ENCODE measurements at places on chromosomes 7 and 10.

DNA sequence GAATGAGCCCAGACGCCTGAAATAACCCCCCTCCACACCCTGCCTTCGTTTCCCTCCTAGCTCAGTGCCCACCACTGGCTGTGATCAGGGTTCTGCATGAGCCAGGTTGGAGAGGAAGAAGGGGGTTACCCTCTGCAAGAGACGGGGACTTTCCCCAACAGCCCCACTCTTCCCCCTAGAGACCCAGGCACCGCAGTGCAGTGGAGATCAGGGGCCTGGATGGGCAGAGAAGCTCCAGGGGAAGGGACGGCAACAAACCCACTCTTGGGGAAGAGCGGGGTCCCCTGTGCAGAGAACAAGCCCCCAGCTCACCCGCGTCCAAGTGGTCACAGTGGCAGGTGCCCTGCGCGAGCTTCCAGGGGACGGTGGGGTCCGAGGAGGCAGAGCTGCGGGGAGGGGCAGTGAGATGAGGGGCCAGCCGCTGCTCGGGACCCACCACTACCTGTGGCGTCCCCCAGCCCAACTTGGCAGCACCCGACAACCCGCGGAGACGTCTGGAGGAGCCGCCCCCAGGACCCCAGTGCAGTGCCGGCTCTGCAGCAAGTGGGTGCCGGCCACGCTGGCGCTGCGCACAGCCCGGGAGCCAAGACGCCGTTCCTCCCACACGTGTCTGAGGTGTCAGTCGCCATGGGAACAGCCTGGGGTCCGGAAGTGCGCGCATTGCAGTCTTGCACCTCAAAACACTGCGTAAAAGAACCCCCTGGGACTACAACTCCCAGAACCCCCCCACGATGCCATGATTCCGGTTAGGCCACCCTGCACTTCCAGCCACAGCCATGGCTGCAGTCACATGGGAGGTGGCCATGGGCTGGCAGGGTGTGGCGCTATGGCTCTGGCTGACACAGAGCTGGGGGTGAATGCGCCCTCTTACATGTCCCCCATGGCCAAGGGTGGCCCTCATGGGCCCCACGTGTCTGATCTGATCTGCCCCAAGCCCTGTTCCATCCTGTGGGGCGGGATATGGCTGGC, 45.8 kb upstream of the WIPI2 start:
- DNase-seq = peak; percentile 21

DNA sequence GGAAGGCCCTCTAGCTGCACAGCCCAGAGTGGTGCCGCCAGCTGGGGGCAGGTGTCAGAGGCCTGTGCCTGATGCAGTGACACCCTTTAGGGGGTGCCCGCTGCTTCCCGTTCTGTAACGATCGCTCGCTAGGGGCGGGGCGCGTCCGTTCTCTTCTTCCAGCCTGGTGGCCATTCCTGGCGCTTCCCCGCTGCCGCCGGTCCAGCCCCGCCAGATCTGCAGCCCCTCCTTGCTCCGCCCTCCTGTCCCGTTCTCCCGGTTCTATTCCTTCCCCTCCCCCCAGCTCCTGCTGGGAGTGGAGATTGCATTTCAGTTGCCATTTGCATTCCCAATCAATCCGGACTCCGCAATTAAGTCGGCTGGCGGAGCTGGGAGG, 39.2 kb downstream of the AGAP3 start:
- no peak for DNase-seq

DNA sequence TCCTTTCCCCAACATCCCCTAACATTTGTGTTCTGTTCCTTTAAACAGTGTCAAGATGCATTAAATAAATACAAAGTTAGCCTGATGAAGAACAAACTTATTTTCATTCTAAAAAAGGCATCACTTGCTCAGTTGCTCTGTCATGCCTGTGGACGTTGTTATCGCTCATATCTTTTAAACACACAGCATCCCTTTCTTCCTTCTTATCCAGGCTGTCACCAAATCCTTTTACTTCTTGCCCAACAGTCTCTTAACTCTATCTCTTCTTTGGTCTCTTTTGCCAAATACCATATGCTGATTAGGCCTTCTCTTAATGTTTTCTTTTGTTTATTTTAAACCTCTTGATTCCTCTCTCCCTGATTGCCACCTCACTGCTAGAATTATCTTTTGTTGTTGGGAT, 43.9 kb downstream of the DKK1 start:
- no peak for DNase-seq

GRCh38 chr7:85237721-85238120, 50.9 kb upstream of the SEMA3D start:
- DNase-seq = no peak

- DNase-seq = no peak
Measured at GRCh38 chr10:15378569-15378968, 7.5 kb upstream of the FAM171A1 start.

GRCh38 chr7:36692456-36692855, 31.8 kb downstream of the AOAH start:
- DNase-seq = no peak

DNA sequence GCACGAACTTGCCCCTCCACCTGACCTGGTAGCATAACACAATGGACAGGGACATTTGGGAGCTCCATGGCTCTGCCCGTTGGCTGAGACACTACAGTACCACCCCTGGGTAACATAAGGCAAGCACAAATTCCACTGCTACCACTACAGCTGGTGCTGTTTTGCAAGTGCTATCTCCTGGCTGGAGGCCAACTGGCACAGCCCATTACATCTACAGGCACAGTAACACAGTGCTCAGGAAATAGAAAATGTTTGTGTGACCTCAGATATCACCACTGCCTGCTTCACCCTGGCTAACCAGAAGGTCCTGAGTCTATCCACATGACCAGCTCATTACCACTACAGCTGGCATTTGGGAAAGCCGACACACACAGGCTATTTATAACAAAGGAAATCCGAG, 631.1 kb upstream of the MBL2 start:
- no peak for DNase-seq

DNA sequence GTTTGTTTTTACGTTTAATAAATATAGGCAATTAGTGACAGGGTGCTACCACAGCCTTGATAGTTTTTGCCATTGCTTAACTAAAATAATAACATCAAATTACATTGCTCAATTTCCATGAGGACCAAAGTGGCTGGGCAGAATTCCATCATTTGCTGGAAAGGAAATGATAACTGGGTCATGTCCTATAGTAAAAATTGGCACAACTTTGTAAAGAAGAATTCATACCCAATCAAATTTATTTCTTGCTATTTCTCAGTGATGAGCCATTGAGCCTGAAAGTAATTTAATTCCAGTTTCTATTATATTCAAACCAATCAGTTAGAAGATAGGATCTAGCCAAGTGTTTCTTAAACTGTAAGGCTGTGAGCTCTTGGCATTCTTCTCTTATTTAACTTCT, 102.2 kb upstream of the CTTNBP2 start:
- DNase-seq = no peak

DNA sequence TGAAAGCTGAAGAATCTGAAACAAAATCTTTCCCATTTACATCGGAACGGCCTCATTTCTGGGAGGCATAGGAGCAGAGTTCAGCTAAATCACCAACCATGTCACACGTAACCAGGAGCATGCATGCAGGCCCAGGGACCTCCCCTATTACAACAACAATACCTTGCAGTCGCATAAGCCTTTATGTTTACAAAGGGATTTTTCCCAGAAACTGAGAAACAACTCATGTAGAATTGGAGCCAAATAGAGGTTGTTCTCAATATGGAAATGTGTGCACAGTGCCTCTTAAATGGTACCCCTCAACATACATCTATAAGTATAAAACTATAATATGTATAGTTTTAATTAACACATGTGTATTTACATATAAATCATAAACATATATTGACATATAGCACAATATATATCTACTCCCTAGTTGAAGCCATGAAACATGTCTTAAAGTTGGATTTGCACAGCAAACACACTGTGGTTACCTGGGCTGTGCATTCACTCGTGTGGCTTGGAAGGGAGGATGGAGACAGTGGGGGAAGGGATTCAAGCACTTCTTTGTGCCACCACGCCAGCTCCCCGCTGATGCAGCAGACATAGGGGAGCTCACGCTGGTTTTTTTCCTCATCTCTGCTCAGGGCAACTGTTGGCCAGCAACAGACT, 35.0 kb upstream of the DGKI start:
- DNase-seq = no peak

DNA sequence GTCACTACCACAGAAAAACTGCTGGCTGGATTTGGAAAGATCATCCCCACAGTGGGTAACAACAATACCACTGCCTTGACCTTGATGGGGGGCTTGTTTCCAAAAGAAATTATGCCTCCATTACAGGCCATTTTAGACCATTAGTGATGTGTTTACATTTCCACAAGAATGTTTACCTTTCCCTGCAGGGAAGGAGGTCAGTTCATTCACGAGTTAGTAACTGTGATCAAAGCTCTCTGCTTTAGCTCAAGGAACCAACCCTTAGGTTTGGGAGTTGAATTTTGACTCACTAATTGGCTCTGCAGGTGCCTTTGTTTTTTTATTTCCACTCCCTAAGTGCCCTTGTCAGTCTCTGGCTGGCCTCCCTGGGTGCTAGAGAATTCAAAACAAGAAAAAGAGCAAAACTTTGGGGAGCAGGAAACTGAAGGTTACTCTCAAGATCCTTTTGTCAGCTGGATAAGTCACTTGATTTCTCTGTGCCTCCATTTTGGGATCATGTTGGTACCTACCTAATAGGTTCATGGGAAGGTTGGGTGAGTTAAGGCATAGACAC, 41.1 kb upstream of the NUPR2 start:
- DNase-seq = no peak

DNA sequence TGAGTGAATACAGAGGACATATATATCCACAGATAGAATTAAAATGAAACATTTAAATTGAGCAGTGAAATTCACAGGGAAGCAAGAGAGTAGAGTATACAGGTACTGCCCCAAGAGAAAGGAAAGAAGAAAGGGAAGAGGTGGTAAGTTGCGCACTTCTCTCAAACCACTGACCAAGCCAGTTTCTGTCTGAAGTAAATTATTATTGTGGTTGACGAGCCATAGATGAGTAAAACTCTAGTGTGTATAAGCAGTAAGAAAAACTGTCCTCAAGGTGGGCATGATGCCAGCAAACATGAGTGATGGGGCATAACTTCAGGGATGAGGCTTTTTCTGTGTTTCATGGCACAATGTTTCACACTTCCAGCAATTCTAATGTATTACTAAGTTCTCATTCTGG, 4.4 kb upstream of the BET1 start:
- no peak for DNase-seq

- no peak for DNase-seq
Measured at GRCh38 chr10:125708971-125709503, 10.5 kb upstream of the EDRF1 start.

DNA sequence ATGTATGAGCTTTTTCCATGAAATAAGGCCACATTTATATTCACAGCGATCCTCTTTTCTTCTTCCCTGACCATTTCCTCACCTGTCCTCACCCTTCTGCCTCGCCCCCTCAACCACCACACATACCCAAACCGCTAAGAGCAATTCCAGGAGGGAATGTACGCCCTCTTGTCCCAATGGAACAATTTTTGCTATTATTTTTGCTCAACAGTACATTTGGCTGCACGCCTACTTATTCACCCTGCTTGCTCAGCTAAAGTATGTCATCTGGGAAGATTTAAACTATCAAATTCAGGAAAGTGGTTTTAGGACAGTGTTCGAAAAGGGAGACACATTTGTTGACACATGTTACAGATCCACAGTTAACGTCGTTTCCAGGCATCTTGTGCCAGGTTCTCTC, 252.7 kb downstream of the NEBL start:
- DNase-seq = no peak

DNA sequence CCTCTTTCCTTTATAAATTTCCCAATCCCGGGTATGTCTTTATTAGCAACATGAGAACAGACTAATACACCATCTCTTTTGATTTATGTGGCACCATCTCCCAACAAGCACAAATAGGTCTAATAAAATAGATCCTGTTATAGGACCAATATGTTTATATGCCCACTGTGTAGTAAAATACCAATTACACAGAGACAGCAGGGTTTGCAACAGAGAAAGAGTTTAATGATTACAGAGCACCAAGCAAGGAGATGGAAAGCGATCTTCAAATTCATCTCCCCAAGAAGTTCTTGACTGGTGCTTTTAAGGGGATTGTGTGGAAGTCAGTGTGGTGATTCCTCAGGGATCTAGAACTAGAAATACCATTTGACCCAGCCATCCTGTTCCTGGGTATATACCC, 33.5 kb upstream of the TECTB start:
- no peak for DNase-seq

DNA sequence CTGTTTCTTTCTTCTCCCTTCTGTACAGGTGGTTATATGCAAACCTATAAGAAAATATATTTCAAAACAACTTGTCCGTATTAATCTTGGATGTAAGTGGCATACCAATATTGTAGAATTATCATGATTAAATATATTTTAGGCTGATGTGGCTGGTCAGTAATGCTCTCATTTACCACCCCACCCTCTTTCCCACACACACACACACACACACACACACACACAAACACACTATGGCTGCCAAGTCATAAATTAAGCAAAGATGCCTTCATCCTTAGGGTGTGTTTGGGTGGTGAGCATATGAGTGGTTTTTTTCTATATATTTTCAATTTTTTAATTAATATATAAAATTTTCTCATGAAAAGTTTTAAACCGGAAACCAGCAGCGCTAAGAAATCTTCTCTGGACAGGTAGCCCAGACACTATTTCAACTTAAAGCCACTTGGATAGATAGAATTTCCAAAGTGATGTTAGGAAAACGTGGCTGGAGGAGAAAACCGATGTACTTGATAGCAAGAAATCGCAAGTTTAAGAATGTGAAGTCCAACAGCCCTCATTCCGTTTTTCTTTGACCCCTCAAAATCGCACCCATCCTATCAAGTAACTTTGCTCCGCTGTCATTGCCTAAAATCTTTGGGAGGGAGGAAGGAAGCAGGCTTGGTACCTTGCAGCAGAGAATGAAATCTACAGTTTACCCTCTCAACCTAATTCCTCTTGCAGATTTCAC, 171.7 kb downstream of the FAM107B start:
- no peak for DNase-seq

DNA sequence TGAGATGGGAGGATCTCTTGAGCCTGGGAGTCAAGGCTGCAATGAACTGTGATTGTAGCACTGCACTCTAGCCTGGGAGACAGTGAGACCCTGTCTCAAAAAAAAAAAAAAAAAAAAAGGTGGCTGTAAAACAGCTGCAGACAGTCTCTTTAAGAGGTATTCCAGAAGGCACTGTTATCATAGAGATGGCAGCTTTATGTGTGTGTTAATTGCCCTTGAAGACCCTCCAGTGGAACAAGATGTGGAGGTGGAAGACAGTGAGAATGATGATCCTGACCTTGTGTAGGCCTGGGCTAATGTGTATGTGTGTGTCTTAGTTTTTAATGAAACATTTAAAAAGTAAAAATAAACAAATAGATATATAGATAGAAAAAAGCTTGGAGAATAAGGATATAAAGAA, 66.0 kb downstream of the ZNF487 start:
- no peak for DNase-seq

- no peak for DNase-seq
Measured at GRCh38 chr7:24943096-24943948, 36.7 kb downstream of the OSBPL3 start.

DNA sequence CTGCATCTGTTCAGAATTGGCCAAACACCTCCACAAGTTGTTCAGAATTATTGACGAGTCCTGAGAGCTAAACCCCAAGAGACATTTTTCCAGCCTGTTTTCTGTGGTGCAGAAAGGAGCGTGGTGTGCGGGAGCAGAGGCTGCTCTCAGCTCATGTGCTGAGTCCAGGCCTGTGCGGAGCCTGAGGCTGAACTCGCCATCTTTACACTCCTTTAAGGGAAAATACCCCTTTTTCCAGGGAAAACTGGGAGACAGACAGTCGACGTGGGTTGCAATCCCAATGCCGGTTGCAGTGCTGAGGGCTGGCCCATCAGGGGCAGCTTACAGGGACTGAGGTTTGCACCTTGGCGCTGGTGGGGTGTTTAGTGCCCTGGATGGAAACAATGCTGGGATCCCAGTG, 112.2 kb downstream of the ADARB2 start:
- DNase-seq = no peak
